SK-N-SH treated with all-trans-retinoic acid at 6 μM for 48 hours (cell line): ENCODE measurements at places on chromosomes 3 and 15.

- ATAC-seq, result peak; percentile 57
Measured at GRCh38 chr3:61561374-61562041, at the start of gene PTPRG. Gene PTPRG (plus strand): TSS chr3:61561571. CDS start chr3:61562288, 717 bp downstream.

GRCh38 chr3:167941234-167941995 is 154.3 kb downstream of the GOLIM4 start:
- ATAC-seq, result peak; percentile 80

GRCh38 chr3:94413336-94414108 is 350.7 kb downstream of the NSUN3 start:
- peak; percentile 84 for ATAC-seq

DNA sequence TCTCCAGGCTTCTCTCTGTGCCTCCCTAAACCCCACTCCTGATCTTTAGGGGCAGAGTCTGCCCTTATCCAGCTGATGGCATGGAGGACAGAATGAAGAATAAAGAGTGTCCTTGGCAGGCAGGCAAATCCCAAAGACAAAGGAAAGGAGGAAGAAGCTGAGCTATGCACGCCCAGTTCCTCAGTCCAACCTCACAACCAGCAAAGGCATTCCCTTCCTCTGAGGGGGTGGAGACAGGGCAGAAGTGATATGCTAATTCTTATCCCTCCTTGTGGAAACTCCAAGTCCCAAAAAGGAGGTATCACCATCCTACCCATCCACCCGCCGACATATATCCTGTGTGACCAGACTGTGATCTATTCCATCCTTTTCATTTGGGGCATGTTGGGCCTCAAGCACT is 10.5 kb upstream of the CCDC54 start:
- ATAC-seq, result no peak; the same call in 2 of the 3 replicates

GRCh38 chr15:101324524-101325177 is 29.6 kb upstream of the SNRPA1 start:
- no peak for ATAC-seq

DNA sequence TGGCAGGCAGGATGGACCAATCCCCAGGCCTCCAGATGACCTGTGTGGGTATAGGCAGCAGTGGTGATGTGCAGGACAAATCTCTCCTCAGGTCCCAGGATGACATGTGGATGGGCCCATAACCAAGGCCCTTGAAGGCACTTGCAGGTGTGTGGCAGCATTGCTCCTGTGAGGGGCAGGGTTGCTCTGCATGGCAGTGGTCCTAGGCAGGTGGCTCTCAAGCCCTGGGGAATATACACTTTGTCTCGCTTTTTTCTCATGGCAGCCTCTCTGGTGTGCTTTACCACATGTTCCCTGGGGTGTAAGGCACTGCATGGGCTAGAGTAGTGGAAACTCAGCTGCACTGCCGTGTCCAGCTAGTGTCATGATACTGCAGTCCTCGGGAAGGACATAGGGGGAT is 503.6 kb downstream of the UNC13C start:
- no peak for ATAC-seq

DNA sequence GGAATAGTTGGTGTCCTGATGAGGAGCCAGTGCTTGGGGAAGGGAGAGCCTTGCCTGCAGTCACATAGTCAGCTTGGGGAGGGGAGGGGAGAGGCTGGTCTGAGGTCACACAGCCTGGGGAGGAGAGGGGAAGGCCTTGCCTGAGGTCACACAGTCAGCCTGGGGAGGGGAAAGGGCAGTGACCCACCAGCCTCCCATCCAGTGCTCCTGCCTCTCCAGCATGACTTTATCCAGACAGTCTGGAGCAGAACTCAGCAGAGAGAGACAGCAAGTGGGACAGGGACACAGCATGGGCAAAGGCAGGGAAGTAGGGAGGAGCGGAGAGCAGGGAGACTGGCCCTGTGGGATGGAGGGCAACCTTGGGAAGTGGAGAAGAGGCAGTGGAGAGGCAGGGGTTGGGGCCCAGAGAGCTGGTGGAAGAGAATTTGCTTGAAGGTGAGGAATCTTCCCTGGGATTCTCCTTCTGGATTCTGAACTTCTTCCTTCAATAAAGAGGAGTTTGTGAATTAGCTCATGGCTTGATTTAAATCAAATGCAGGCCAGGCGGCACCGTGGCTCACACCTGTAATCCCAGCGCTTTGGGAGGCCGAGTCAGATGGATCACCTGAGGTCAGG is 64.5 kb downstream of the CORO2B start:
- no peak; the same call in 2 of the 3 replicates for ATAC-seq

DNA sequence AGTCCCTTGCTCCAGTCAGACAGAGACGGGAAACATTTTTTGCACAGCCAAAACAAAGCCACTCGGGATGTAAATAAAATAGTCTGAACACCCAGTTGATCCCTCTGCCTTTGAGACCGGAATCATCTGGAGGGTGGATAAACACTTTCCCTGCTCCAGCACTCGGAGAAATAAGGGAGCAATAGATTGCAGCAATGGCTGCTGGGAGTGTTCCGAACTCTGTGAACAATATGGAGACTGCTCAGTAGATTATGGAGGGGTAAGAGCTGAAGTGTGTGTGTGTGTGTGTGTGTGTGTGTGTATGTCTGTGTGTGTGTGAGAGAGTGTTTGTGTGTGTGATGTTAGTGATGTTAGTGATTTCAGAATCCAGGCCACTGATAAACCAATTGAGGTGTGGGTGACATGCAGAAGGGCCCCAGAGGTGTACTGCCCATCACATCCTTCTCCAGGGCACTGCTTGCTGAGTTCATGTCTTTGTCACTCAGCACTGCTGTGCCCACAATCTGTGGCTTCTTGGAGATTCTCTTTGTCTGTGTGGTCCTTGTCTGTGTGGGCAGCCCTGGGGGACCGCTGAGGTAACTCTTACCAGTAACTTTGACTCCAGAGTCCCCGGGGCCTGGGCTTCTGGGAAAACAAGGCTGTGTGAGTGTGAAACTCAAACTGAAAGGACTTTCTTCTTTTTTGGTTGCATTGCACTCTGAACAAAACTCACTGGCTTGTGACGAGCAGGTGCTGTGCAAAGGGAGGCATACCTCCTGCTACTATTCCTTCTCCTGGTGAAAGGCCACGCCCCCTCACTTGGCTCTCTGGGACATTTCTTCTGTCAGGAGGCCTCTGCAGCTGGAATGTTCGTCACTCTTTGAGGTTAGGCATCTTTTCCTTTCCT is 23.0 kb downstream of the CRYGS start:
- no peak for ATAC-seq
